NCI-H1092 treated with DMSO at 0.1 percent for 48 hours (cell line): ENCODE measurements at places on chromosomes 13 and 19.

DNA sequence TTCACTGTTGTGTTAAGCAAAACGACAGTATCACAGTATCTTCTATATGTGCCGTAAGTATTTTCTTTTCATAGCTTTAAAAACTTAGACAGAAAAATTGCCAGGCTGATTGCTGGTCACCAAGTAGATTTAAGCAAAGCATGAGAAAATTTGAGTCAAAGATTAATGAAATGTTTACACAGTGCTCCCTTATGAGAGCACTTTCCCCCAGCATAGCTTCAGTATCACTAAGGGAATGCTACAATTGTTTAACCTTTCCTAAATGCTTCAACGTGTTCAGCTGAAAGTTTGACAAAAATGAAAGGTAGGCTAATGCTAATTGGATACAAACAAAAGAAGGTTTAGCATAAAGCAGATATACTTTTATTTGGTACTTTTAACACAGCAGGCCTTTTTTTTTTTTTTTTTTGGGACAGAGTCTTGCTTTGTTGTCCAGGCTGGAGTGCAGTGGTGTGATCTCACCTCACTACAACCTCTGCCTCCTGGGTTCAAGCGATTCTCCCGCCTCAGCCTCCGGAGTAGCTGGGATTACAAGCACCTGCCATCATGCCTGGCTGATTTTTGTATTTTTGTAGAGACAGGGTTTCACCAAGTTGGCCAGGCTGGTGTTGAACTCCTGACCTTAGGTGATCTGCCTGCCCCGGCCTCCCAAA, 23.4 kb downstream of the PCCA start:
- DNase-seq = no peak

DNA sequence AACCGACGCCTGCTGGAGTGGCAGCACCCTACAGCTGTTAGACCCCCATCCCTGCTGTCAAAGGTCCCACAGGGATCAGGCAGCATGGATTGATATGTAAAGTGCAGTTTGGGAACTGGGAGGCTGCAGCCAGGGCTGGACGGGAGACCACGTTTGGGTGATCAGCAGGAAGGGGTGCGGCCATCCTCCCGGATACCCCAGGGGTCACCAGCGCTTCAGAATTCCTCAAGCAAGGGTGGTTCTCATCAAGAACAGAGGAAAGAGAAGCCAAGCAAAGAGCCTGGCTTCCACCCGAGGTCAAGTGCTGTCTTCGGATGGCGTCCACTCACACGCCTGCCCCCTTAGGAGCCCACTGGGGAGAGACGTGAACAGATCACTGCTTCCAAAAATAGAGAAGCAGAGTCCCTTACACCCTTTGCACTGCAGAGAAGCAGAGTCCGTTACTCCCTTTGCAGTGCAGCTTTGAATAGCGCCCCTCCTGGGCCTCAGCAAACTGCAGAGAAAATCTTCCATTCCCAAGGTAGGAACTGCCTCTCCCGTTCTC, 35.5 kb downstream of the DHRS12 start:
- no peak for DNase-seq

GRCh38 chr13:50072676-50073075, 57.4 kb downstream of the KCNRG start:
- no peak for DNase-seq

DNA sequence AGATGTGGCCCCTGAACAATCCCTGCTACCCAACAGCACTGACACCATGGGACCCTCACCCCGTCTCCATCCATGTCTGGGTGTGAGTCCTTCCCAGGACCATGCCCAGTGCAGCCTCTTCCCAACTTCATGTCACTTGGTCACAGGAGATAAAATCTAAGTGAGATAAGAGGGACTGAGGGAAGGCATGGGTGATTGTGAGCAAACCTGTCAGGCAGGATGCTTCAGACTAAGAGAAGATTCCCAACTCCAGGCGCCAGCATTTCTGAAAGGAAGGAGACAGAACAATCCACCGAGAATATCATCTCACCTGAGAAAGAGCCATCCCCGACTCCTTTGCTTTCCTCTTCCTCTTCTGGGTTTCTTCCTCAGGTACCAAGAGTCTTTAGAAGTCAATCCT, 7.5 kb downstream of the ZNF320 start:
- no peak for DNase-seq
